Kidney (tissue), 22 donors: ENCODE measurements at places on chromosomes 12 and 14. TPM values are rescaled to one million over a fixed set of nuclear protein-coding genes. Genes with fewer than 3 reads are reported as not detected.

Gene SOCS4
- total RNA-seq, result 30.5 TPM

Gene SERPINA5
- 85.1 TPM for total RNA-seq

Gene RFLNA
- total RNA-seq, result 0.76 TPM

GRCh38 chr12:62481843-62482540 is 15.4 kb downstream of the MON2 start:
- no peaks in the 10 kb centered on the region for H3K4me1 ChIP-seq
- peak; percentile 34 for DNase-seq
- H3K27me3 ChIP-seq, result no peaks in the 10 kb centered on the region
- no peak overlapping the region for H3K27ac ChIP-seq
- no peaks in the 10 kb centered on the region for H3K36me3 ChIP-seq
- H3K4me3 ChIP-seq, result no peak overlapping the region

DNA sequence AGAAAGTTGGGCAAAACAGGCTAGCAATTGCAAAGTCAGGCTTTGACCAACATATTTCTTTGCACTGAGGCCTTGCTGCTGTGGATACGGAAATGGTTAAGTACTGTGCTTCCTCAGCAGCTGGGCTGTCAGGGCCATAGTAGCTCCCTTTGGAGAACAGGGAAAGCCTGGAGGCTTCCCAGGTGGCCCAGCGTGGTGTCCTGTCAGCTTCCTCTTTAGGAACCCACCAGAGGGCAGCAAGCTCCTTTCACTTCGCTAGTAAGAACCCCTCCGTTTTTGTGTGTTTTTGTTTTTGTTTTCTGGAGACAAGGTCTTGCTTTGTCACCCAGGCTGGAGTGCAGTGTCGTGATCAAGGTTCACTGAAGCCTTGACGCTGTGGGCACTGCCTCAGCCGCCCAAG is 1.7 kb upstream of the CFAP251 start:
- no peak overlapping the region for H3K4me3 ChIP-seq
- no peaks in the 10 kb centered on the region for H3K27me3 ChIP-seq
- H3K27ac ChIP-seq, result no peak overlapping the region

DNA sequence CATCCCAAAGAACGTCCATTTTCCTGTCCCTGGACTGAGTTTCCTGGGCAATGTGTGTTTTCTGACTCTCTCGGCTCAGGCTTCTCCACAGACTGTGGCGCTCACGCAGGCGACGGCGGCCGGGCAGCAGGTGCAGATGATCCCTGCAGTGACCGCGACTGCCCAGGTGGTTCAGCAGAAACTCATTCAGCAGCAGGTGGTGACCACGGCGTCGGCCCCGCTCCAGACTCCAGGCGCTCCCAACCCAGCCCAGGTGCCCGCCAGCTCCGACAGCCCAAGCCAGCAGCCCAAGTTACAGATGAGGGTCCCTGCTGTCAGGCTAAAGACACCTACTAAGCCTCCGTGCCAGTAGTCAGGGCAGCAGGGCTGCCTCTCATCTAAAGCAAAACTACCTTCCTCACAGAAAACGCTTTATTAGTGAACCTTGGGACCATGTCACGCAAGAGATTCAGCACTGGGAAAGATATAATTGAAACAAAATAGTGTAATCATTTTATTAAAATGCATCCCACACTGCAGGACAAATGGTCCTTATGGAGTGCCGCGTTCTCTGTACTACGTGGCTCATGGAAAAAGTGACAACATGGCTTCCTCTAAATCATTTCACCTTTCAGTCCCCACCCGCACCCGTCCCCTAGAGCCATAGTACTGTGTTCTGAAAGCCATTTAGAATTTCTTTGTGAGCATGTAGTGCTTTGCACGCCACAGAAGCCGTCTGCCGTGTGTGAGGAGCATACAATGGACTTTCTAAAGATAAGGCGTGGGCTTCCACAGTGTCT is 66.6 kb downstream of the DDX51 start:
- DNase-seq, result no peak
- H3K36me3 ChIP-seq, result peaks cover 43% of the 10 kb centered on the region
- H3K4me1 ChIP-seq, result no peaks in the 10 kb centered on the region

DNA sequence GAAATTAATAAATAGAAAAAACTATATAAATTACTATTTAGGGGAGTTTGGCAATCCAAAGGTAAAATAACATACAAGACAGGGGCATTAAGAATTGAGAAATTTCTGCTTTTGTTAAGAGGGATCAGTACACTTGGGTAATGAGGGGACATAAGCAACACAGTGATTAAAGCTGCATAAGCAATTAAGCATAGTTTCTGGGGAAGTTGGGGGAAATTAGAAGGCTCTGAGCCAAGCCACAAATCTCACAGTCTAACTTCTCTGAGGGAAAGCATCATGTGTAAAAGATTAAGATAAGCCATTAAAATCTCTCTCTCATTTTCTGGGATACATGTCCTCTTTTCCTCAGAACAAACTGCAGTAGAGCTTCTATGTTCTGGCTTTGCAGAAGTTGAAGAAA is 533.9 kb upstream of the LRFN5 start:
- no peak overlapping the region for H3K4me3 ChIP-seq
- H3K36me3 ChIP-seq, result no peaks in the 10 kb centered on the region
- no peaks in the 10 kb centered on the region for H3K27me3 ChIP-seq
- H3K4me1 ChIP-seq, result no peaks in the 10 kb centered on the region

GRCh38 chr12:111218499-111218898 is 150.4 kb downstream of the PHETA1 start:
- no peaks in the 10 kb centered on the region for H3K4me1 ChIP-seq
- H3K36me3 ChIP-seq, result no peaks in the 10 kb centered on the region
- no peak for DNase-seq
- H3K27ac ChIP-seq, result no peak overlapping the region
- H3K4me3 ChIP-seq, result no peak overlapping the region
- no peaks in the 10 kb centered on the region for H3K27me3 ChIP-seq

DNA sequence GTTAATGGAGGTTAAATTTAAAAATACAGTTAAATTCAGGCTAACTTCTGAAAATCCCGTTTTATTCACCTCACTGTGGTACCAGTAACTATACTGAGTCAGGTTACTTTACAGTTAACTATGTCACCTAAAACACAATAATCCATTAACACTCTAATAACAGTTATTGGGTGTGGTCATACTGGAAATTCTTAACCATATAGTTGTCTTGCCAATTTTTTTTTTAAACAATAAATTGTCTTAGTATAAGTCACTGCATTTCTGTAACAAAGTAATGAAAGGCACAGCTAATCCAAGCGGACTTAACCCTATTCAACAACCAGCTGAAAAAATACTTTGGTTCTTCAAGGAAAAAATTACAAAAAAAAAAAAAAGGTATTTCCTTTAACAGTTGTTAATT is 16.2 kb upstream of the PHLDA1 start:
- H3K27ac ChIP-seq, result no peak overlapping the region
- no peak overlapping the region for H3K4me3 ChIP-seq
- H3K4me1 ChIP-seq, result no peaks in the 10 kb centered on the region
- no peak for DNase-seq
- peaks cover 4% of the 10 kb centered on the region for H3K36me3 ChIP-seq

GRCh38 chr12:86138770-86139169 is 117.4 kb downstream of the MGAT4C start:
- no peaks in the 10 kb centered on the region for H3K36me3 ChIP-seq
- DNase-seq, result no peak
- H3K4me3 ChIP-seq, result no peak overlapping the region
- H3K4me1 ChIP-seq, result no peaks in the 10 kb centered on the region

DNA sequence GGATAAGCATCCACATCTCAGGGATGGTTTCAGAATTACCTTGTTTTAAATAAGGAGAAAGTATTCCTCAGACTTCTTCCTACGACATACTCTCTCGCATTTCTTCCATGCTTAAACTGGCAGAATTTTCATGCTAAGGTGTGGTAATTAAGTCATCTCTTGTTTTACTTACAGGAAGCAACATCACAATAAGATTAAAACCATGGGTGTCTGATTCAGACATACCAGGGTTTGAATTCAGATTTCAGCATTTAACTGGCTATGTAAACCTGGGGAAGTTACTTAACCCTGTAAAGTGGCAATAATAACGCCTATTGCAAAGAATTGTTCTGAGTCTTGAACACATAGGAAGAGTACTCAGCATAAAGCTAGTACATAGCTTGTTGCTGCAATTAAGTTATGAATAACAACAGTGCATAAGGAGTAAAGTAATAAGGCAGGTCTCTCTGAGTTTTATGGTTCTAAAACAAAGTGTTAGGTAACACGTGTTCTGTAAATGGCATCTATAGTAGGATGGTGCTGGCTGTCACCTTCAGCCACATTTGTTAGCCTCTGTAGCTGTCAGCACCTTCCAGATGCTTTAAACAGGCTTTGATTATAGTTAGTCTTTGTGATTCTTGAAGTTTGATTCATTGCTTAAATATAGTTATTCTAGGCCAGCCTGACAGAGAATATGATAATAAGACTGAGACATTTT is 38.8 kb downstream of the IFT43 start:
- H3K4me3 ChIP-seq, result no peak overlapping the region
- no peak for DNase-seq
- H3K27me3 ChIP-seq, result no peaks in the 10 kb centered on the region
- peaks cover 15% of the 10 kb centered on the region for H3K36me3 ChIP-seq

DNA sequence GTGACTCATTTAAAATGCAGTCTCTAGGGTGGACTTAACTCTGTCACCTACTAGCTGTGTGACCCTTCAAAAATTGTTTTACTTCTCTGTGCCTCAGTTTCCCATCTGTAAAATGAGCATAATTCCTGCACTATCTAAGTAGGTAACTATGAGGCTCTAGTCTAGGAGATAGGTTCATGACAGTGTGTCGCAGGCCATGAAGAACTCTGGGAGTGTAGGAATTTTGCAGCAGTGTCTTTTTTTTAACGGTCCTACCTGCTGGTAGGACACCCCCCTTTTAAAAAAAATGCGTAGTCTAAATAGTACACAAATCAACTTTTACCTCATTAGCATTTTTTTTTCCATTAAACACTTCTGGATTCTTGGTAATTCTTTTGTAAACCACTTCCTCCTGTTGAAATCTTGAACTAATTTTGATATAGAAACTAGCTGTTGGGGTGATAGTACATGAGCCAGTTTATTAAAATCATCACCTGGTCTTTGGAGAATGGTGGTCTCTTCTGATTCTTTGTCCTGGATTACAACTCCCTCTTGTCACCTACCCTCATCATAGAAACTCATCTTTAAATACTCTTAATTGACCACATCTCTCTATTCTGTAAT is 86.0 kb upstream of the SLC38A2 start:
- H3K4me3 ChIP-seq, result no peak overlapping the region
- H3K27ac ChIP-seq, result no peak overlapping the region
- H3K4me1 ChIP-seq, result peaks cover 27% of the 10 kb centered on the region
- no peak for DNase-seq
- no peaks in the 10 kb centered on the region for H3K36me3 ChIP-seq
- H3K27me3 ChIP-seq, result no peaks in the 10 kb centered on the region

DNA sequence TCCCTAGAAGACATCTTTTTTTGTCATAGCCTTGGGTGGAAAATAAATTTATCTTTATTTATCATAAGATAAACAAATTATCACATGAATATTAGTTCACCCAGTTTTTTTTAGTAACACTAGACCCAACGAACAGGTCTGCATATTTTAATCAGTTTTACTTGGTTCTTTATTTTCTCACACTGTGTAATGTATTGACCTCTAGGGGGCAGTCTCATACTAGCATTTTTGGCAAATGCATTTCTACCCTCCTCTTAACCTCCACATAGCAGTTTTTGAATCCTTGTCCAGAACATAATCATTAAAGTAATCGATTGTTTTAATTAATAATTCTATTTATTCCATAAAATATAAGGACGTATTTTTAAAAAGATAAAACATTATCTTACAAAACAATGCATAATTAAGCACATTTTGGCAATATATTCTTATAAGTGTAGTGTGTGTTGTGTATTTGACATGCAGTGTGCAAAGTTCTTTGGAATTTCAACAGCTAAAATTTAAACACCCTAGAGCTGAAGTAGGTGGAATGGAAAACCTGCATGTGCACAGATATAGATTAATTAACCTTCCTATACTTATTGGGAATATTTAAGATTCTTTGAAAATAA is 31.6 kb upstream of the PTPRQ start:
- H3K27ac ChIP-seq, result no peak overlapping the region
- no peaks in the 10 kb centered on the region for H3K27me3 ChIP-seq
- H3K36me3 ChIP-seq, result no peaks in the 10 kb centered on the region
- no peak overlapping the region for H3K4me3 ChIP-seq
- no peaks in the 10 kb centered on the region for H3K4me1 ChIP-seq
- no peak for DNase-seq

GRCh38 chr12:121786440-121786825 is 7.1 kb downstream of the RHOF start:
- peaks cover 5% of the 10 kb centered on the region for H3K4me1 ChIP-seq
- H3K27me3 ChIP-seq, result no peaks in the 10 kb centered on the region
- H3K36me3 ChIP-seq, result no peaks in the 10 kb centered on the region
- H3K4me3 ChIP-seq, result no peak overlapping the region

DNA sequence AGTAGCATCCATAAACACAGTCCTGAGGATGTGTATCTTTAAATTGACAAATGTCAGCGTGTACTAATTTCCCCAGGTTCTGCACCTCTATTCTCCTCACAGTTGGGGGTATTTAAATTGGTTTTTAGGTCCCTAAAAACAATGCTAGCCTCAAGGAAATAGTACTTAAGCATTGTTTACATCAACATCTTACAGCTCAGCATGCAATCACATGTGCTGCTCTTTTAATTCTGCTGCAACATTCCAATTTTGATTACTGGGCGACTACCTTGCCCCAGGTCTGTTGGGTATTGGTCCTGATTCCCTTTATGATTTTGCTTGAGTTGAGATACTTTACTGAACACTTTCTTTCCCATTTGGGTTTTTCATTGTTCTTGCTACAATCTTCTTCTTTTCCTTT is 616.6 kb downstream of the CCER1 start:
- H3K36me3 ChIP-seq, result no peaks in the 10 kb centered on the region
- H3K27ac ChIP-seq, result no peak overlapping the region
- no peaks in the 10 kb centered on the region for H3K4me1 ChIP-seq
- DNase-seq, result no peak

- H3K36me3 ChIP-seq, result no peaks in the 10 kb centered on the region
- no peak for DNase-seq
- H3K4me3 ChIP-seq, result no peak overlapping the region
- no peaks in the 10 kb centered on the region for H3K4me1 ChIP-seq
- H3K27ac ChIP-seq, result no peak overlapping the region
- H3K27me3 ChIP-seq, result no peaks in the 10 kb centered on the region
Measured at GRCh38 chr12:112881602-112882001, 25.2 kb upstream of the OAS1 start.

DNA sequence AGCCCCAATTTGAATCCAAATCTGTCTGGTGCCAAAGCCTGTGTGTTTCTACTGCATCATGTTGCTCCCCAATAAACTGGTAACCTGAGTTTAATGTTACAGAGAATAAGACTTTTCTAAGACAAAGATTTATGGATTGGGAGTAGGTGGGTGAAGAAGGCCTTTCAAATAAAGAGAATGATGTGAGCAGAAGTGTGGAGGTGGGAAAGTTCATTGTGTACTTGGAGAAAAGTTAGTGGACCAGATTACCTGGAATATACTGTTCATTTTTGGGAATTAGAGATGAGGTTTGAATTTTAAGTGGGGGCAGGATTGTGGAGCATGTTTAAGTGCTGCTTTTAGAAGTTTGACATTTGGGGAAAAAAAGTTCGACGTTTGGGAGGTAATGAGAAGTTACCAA is 3.1 kb downstream of the FRS2 start:
- H3K4me3 ChIP-seq, result no peak overlapping the region
- H3K4me1 ChIP-seq, result peaks cover 13% of the 10 kb centered on the region
- H3K27ac ChIP-seq, result no peak overlapping the region
- H3K27me3 ChIP-seq, result no peaks in the 10 kb centered on the region
- no peak for DNase-seq
- no peaks in the 10 kb centered on the region for H3K36me3 ChIP-seq
